Activated CD4-positive, alpha-beta T cell treated with anti-CD3 and anti-CD28 coated beads for 1 hour (primary cell): ENCODE measurements at places on chromosomes 13 and 19.

DNA sequence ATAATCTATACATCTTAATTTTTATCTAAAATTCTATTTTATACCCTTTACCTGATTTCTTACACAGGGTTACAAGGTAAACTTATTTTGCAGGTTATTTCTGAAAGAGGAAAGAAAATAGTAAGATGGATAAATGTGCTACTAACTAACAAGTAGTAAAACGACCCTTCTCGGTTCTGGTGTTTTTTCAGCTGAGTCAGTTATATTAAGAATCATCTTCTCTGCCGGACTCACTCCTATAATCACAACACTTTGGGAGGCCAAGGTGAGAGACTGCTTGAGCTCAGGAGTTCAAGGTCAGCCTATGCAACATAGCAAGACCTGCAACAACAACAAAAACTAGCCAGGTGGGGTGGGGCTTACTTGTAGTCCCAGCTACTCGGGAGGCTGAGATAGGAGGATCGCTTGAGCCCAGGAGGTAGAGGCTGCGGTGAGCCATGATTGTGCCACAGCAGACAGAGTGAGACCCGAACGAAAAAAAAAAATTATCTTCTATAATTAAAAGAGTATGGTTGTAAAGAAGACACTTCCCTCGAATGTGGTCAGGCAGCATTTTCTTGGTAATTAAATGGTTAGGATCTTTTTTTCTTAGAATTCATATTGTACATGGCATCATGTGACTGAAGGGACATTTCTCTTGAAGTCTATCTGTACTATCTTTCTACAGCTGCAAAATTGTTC is 27.9 kb upstream of the RCBTB2 start:
- DNase-seq: no peak

GRCh38 chr13:24406524-24406923 is 97.1 kb downstream of the C1QTNF9 start:
- DNase-seq: no peak

DNA sequence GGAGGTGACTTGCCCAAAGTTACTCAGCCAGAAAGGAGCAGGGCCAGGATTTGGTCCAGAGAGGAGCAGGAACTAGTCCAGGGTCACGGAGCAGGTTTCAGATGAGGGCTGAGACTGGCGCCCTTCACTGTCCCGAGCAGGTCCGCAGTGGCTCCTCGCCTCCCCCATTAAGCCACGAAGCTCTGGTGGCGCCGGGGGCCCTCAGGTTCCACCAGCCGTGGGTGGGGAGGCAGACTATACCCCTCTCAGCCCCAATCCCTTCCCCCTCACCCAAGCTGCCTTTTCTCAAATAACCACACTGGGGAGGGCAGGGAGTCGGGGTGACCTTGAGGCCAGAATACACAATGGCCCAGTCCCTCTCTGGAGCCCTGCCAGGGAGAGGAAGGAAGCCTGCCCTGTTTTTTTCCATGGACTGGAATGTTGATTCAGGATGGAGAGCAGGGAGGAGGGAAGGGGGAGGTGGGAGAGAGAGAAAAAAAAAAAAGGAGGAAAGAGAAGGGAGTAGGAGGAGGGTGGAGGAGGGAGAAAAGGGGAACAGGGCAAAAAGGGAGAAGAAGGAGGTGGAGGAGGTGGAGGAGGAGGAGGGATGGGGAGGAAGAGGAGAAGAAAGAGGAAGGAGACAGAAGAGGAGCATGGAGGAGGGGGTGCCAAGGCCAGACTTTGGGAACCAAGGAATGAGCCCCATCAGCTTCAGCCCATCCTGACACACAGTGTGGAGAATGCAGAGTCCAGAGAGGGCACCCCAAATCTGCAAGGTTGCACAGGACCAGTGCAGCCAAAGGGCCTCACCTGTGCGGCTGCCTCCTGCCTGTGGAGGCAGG is 19.7 kb downstream of the CEACAM16 start:
- no peak for DNase-seq

DNA sequence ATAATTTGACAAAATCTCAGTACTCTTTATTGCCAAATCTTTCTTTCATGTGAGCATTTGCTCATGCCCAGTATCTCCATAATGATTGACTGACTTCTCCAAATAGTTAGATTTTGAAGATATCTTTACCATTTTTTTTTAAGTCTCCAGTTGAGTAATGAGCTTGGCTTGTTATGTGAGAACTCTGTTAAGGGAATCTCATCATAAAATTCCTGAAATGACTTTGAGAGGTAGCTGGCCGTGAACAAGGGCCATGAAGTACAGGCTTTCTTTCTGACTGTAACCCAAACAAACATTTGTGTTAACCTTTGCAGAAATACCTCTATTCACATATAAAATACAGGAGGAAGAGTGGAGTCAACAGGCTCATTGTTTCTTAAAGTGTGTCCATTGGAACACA is 449.7 kb downstream of the IRS2 start:
- no peak for DNase-seq

DNA sequence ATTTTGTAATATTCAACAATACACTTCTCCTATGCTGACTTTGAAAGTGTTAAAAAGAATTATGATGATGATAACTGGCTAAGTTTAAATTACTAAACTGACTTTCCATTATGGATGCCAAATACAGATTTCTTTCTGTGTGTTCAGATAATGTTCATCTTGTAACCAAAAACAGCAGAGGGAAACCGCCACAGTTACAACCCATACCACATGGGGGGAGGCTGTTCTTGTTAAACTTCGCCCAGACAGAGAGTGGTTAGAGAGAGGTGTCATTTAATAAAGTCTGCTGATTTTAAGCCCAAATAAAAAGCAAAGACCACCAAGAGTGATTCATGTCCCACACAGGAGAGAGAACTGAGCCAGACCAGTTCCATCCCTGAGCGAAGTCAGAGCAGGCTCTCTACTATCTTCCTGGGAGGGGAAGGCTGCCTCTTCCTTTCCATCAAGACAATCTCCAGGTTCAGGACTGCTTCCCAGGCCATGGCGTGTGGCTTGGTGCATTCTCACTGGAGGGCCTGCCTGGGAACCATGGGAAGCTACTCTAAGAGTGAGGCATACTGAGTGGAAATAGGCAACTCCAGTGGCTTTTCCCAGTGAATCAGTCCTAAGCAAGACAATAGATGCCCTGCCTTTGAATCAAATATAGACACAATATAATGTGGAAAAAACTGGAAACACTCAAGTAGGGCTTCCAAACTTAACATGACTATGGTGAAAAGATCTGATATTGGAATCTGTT is 18.2 kb downstream of the EFNB2 start:
- DNase-seq: no peak

DNA sequence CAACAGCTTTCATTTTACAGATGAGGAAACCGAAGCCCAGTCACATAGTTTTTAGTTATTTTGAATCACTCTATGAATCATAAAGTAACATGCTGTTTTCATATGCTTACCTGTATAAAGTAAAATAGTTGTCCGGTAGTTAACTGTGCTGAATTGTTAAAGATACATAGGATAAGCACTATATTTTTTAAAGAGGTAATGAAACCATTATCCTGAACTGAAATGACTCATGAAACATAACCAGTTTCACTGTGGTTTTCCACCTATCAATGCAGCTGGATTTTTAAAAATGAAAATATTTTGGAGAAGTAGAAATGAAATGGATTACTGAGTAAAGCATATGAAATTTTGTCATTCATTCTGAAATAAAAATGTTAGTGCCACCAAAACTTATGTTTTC is 655.0 kb downstream of the OLFM4 start:
- DNase-seq: no peak

DNA sequence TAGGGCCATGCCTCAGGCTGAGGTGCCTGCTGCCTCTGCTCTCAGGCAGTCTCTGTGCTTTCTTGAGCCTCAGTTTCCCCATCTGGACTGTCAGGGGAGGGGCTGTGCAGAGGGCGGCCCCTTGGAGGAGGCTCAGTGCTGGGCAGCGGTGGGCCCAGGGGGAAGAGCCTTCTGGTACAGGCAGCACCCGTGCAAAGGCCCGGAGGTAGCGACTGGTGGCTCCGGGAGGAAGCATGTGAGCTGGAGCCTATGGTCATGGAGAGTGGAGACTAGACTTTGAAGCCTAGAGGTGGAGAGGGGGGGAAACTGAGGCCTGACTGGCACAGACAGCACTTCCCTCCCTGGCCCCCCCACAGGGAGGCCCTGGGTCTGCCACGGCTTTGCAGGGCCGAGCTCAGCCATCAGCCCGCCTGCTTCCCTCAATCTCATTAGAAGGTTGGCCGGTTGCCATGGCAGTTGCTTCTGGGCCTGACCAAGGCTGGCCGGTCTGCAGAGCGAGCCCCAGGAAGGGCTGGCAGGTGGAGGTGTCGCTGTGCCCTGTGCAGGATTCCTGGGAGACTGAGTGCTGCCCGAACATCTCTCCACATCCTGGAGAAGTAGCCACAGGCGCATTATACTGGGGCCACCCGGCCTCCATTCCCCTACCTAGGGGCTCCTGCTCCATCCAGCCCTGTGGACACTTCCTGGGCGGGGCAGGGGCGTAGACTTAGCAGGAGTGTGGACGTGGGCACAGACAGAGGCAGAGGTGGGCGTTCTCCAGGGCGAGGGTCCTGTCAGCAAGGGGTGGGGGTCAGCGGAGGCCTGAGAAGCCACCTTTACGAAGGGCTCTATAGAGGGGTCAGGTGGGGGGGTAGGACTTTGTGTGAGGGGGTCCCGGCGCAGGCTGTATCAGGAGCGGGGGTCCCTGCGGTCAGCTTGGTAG is 53.2 kb downstream of the CRTC1 start:
- DNase-seq: no peak

GRCh38 chr13:51370116-51370515 is 30.6 kb downstream of the SERPINE3 start:
- no peak for DNase-seq

DNA sequence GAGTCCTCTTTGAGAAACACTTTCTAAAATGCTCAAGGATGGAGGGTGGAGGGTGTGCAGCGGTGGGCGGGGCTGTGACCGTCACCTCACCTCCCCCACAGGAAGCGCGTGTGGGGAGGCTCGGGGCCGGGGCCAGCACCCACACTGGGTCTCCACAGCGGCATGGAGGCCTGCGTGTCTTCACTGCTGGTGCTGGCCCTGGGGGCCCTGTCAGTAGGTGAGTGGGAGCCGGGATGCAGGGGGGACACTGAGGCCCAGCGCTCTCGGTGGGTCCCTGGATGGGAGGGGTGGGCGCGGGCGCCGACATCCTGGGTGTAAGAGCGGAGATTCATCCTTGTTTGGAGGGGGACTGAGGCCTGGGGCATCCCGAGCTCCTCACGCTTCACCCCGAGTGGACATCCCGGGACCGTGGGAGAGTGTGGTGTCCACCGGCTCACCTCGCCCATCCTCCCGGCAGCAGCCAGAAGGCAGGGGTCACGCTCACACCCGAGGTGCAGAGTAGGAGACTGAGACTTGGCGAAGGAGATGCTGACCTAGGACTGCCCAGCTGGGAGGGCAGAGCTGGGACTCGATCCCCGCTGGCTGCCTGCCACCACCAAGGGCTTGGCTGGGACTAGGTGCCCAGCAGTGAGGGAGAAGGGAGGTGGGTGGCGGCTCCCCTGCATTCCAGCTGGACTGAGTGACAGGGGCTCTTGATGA is at the start of gene GZMM:
Gene GZMM, plus strand, starts transcription at position 144 of the 699 bp plus-strand sequence. Its CDS starts 19 bp downstream, at position 163.
- DNase-seq: peak; percentile 64

DNA sequence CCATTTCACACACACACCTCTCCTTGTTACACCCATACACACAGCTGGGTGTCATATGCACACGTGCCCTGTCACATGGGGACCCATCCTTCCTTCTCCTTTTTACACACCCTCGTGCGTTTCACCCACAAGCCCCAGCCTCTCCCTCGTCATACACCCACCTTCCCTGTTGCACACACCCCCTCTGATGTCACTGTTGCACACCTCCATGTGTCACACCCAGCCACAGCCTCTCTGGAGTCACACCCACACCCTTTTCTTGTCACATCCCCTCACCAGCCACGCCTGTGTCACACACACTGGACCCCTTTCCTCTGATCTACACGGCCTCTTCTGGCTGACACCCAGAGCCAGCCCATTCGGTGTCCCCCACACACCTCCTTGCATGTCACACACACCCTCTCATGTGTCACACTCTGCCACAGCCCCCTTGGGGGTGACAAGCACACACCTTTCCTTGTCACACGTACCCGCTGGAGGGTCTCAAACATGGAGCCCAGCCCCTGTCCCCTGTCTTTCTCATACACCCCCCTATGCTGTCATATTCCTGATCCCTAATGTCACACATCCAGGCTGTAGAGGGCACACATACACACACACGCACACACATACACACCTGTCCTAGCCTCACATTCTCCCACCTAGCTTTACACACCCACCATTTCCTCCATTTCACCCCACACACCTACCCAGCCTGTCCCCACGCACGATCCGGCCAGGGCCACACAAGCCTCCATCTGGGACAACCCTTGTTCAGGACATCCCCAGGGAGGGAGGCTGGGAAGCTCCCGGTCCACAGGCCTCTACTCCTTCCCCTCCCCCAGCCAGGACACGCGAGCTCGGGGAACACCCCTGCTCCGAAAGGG is 1.4 kb downstream of the NOVA2 start:
- DNase-seq: no peak

DNA sequence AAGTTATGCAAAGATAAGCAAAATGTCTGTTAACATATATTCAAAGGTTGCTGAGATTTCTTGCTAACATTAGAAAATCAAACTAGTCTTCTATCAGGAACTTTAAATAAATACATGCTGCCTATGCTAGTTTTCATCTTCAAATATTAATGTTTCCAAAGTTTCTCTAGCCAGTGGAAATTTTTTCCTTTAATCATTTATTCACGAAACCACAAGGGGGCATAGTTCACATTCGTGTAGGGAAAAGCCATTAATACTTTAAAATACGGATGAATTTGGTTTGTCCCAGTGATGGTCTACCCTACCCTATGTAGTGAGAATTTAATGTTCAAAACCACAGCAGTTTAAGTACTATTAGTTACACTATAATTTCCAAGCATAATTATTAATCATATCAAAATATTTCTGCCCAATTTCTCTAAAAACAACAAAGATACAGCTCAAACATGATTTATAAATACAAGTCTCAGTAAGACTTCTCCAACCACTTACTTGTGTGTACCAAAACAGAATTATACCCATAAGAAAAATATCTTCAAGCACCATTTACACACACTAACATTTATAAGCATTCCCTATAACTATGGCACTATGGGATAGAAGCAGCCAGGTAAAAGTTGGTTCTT is 16.2 kb downstream of the NUFIP1 start:
- no peak for DNase-seq

DNA sequence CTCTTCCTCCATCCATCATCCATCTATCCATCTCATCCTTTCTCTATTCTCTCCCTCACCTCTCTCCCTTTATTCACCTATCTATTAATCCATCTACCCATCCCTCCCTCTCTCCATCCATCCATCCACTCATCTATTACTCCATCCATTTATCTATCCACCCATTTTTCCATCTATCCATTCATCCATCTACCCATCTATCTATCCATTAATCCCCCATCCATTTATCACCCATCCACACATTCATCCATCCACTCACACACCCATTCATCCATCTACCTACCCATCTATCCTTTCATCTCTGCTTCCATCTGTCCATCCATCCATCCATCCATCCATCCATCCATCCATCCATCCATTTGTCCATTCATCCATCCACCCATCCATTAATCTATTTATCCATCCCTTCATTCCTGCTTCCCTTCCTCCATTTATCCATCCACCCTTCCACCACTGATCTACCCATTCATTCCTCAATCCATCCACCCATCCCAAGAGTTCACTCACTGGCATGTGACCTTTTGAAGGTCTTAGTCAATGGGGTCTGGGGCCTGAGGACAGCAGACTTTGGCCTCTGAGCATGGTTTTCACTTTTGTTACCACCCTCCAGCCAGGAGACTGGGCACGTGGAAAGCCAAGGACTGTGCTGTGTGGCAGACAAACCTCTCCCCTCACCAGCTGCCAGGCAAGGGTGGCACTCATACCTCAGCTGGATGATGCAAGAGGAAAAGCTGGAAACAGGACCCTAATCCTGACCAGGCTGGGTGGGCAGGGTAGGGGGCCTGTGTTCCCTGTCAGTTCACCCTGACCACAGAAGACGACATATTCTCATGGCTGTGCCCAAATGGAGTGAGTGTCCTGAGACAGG is 126.7 kb downstream of the URI1 start:
- no peak for DNase-seq
